ENCODE measurements at places on chromosomes 1 and 21.

- DNase-seq, result no peak
Observed at GRCh38 chr1:7578206-7578605, 192.9 kb upstream of the VAMP3 start.

DNA sequence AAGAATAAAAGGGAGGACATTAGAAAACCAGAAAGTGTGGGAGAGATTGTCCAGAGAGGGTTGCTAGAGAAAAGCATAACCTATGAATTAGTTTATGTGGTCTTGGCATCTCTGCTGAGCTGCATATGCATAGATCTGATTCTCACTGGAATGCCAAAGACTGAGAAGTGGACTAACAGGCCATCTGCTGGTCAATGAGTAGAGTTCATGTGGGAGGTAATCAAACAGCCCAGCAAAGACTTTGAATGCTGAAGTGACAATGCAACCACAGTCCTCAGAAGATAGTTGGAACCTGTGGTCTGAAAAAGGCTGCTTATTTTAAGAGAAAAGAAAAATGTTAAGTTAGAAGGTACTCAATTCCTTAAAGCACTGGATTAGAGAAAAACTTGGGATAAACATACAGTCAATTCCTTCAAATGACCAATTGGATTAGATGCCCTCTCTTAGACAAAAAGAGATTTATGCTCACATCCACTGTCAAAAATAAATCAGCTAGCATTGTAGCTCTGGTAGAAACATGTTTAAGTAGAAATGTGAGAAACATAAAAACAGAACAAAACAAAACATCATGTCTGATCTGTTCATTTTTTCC, 382.8 kb downstream of the AMY1C start:
- no peak for DNase-seq

- DNase-seq, result no peak
Observed at GRCh38 chr1:229757226-229757625, 131.2 kb downstream of the URB2 start.

DNA sequence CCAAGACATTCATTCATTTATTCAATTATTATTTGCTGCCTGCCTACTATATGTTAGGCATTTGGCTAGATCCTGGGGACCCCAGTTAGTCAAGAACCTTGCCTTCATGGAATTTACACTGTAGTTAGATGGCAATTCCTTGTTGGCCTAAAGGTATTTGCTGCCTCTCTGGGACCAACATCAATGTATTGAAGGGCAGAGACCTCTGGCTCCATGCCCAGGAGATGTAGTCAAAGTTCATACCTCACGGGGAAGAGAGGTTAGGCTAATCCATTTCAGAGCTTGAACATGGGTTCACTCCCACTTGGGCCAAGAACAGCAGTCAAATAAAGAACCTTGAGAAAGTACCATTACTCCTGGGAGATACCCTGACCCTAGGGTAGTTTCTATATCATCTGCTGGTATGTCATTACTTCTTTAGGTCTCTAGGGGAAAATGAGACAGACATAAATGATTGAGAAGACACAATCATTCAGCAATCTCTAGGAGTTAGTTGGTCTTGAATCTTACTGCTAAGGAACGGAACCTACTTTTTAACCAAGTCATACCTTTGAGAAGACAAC, 32.0 kb downstream of the SORT1 start:
- DNase-seq, result no peak

DNA sequence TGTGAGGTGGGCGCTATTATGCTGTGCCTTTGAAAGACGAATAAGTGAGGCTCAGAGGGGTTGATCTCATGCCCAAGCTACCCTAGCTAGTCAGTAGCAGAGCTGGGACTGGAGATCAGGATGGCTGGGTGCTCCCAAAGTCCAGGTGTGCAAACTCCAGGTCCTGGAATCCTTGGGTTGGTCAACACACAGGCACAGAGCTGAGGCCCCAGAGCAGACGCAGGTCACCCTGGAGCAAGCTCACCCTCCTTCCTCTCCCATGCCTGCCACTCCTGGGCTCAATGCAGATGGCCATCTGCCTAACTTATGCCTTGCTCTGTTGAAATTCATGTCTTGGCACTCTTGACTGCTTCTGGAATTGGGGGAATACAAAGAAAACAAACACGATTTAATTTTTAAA, 587.2 kb downstream of the PTPRU start:
- DNase-seq, result no peak

- no peak for DNase-seq
Observed at GRCh38 chr1:210323957-210324356, 4.7 kb upstream of the HHAT start.

DNA sequence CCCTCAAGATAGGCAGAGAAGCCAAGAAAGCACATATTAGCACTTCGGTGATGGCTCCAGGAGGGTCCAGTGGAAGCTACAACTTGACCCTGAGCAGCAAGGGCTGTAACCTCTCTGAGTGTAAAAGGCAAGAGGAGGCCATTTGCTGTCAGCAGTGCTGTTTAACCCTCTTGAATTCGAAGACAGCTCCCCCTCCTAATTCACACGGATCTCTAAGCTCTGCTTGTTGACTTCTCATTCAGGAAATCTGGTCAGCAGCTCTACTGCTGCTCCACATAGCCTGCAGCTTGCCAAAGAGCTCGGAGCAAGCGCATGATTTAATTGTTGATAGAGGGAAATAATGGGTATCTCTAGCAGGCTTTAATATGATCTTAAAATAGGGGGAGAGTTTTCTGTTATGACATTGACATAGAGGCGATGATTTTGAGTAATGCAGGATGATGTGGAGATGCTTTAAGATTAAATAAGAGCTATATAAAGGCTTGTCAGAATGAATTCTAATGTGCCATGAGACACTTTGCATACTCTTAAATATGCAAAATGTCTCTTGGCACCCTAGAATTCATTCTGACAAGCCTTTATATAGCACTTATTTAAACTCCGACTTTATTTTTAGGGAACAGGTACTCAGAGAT, 79.4 kb upstream of the USH2A start:
- DNase-seq, result no peak

DNA sequence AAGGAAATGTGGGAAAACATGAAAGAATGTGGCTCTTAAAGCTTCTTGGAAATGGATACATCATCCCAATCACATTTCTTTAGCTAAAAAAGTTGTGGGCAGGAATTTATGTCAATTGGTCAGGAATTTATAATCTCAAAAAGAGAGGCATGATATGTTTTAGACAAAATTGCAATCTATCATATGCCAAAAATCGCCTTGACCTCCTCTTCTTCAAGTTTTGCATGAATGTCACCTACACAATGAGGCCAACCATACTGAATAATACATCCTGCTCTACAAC, 42.4 kb downstream of the ATP6V1G3 start:
- DNase-seq, result no peak

GRCh38 chr1:109622137-109622892, 2.7 kb downstream of the AMPD2 start:
- DNase-seq, result no peak

DNA sequence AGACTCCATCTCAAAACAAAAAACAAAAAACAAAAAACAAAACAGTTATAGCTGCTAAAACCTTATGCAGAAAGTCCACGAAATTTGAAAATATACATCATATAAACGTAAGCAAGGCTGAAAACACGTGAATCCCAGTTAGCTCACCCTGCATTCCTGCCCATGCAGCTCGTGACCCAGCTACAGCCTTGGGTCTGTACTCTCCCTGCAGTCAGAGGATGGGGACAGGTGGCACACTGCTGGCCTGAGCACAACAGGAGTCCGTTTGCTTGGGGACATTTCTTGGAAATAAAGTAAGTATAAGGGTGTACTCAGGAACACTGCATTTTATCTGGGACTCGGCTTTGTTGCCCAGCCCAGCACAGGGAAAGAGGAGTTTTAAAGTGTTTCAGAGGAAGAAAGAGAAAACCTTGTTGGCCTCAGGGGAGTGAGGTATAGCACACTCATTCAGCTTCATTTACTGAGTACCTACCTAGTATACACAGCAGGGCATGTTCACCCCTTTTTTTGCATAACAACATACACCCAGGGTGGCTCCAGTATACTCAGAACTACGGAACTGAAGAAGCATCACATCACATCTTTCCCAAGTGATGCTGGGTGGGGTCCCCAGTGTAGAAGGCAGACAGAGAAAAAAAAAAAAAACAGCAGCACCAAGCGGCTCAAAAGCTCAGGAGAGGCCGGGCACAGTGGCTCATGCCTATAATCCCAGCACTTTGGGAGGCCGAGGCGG, 44.1 kb downstream of the CAPZB start:
- no peak for DNase-seq

GRCh38 chr1:227886993-227887696, 60.6 kb downstream of the WNT9A start:
- DNase-seq, result no peak

DNA sequence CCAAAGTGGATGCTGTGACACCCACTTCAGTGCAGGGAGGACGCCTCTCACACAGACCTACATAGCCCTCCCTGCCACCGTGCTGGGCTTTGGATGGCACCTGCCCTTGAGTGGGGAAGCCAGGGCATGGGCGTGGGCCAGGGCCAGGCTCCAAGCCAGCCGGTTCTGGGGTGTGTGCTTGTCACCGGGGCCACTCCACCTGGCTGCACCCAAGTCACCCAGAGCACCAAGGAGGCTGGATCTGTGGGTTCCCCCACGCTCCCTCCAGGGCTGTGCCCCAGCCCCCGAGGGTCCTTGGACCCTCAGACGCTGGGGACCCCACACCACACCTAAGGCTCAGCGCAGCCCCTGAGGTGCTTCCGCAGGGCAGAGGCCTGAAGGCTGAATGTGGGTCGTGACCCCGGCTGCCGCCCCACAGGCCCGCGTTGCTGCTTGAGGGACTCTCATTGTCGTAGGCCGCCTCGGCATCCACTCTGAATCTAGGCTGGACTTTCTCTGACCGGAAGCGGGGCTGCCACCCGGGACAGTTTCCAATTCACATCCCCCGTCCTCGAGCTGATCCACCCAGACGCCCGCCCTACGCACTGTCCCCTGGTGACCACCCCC, 1.5 kb downstream of the MXRA8 start:
- DNase-seq, result no peak

- DNase-seq, result no peak
Observed at GRCh38 chr1:225919906-225920305, 4.1 kb downstream of the PYCR2 start.

- no peak for DNase-seq
Observed at GRCh38 chr1:17903386-17903785, 148.3 kb downstream of the ACTL8 start.

- DNase-seq, result no peak
Observed at GRCh38 chr1:200172311-200172710, 144.8 kb downstream of the NR5A2 start.

GRCh38 chr1:112934577-112934976, 21.4 kb downstream of the SLC16A1 start:
- DNase-seq, result no peak

DNA sequence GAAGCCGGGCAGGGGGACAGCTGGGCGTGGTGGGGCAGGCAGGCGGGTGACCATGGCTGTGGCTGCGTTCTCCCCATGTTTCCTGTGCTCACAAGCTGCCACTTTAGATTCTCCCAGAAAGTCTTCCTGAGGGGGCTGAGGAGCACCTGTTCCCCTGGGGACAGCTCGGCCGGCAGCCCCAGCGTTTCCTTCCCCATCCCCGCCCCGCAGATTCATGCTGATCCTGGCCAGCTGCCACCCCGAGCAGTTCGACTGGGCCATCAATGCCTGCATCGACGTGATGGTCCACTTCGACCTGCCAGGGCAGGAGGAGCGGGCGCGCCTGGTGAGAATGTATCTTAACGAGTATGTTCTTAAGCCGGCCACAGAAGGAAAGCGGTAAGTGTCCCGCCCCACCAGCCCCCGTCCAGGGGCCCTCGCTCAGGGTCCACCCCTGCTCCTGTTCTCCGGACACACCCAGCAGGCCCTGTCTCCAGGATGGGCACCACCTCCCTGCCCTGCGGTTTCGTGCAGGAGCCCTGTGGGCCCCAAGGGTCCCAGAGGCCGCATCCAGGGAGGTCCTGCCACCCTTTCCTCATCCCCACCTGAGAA, 10.9 kb upstream of the ATAD3B start:
- no peak for DNase-seq

GRCh38 chr1:12409681-12410080, 179.9 kb downstream of the VPS13D start:
- no peak for DNase-seq

DNA sequence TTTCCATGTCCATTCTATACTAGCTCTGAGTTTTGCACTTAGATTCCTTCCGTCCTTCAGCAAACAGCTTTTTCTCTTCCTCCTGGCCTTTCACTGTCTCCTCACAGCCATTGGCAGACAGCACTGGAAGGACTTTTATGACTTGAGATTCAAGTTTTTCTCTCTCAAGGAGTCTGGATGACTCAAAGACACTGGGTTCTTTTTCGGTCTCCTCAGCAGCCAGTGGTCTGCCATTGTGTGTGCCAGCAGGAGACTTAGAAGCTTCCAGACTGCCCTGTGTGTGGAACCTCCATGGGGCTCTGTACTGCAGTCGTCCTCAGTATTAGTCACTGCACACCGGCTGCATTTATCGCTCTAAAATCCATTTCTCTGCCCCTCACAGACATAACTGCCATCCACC, 30.5 kb downstream of the NTNG1 start:
- DNase-seq, result no peak

DNA sequence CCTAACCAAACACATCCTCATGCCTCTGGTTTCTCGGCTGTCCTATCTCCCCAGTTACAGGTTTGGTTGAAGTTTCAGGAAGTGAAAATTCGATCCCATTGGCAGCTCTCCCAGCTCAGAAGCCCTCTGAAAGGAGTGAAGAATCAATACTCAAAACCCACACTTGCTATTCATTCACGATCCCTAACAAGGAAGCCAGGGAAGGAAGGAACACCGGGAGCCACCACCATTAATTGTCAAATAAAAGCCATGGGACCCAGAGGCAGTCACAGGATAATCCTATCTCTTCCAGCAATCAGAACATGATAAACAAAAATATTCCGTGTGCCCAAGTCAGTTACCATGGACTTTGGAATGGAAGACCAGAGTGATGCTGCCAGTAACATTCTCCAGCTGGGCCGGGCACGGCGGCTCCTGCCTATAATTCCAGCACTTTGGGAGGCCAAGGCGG, 7.0 kb downstream of the TMPRSS2 start:
- DNase-seq, result no peak

GRCh38 chr1:207069061-207069460, 16.0 kb downstream of the PFKFB2 start:
- no peak for DNase-seq

DNA sequence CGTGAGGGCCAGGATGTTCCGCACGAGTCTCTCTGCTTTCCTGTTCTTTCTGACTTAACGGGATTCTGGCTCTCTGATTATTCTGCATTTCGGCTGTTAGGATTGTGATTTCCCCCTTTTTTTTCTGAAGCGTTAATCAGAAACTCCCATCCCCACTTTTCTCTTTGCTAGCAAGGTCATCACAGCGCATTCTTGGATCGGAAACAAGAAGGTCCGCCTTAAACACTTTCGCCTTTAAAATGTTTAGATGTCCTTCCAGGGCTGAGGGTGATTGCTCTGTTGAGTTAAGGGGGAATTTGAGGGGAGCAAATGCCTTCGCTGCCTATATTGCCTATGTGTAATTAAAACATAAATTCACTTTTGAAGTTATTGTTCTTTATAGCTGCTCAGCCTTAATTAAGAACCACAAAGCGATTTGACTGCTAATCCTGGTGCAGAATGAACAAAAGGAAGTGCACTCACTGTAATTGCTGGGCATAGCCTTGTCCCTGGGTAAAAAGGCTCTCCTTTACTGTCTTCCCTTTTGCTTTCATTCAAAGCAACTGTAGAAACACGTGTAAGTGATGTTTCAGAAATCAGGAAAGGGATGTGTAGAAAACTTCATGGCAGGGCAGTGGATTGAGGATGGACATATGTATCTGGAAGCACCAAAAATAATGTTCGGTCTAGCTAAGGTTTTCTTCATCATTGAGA, 1.2 kb downstream of the LAMC1 start:
- DNase-seq, result no peak
